ENCODE measurements at places on chromosomes 3 and 15. TPM values are rescaled to one million over a fixed set of nuclear protein-coding genes. Genes with fewer than 3 reads are reported as not detected.

DNA sequence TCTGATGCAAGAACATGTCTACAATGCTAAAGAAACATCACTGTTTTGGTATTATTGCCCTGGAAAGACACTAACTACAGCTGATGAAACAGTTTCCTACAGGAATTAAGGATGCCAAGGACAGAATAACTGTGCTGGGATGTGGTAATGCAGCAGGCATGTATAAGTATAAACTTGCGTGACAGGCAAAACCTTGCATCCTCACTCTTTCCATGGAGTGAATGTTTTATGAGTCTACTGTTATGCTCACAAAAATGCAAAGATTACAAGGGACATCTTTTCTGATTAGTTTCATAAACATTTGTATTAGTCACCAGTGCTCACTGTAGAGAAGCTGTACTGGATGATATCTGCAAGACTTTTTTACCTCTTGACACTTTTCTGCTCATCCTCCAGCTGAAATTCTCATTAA, 143.6 kb downstream of the NAALADL2 start:
- DNase-seq, result no peak

Gene MME
- total RNA-seq, result 14.6 TPM

Gene CPN2
- total RNA-seq, result not detected

Gene SLCO3A1
- total RNA-seq, result 12.1 TPM

GRCh38 chr15:31101262-31102038, at the start of gene TRPM1:
TRPM1 (minus strand) TSS chr15:31101725; CDS start chr15:31081355, 20,370 bp downstream.
- no peak for DNase-seq

DNA sequence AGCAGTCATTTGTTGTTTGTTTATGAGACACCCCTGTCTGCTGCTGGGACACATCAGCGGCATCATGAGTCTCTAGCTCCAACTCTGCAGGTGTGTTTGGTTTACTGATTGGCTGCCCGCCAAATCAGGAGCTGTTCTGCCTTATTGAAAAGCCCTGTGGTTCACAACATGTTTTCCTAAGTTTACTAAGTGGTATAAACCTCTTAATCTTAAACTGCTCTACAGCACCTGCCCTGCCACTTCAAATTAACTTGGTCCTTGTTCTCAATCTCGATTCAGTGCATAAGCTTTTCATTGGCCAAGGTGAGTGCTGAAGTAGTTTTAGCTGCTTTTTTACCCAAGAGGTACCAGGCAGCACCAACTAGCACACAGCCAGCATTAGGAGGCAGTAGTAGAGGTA, 77.8 kb upstream of the WDR72 start:
- DNase-seq, result no peak

- DNase-seq, result no peak
These were observed 177.1 kb upstream of the GALNT15 start for GRCh38 chr3:15997274-15997943.

- no peak for DNase-seq
These were observed 303.7 kb upstream of the WNT5A start for GRCh38 chr3:55790596-55791350.

Gene TRH
- not detected for total RNA-seq

DNA sequence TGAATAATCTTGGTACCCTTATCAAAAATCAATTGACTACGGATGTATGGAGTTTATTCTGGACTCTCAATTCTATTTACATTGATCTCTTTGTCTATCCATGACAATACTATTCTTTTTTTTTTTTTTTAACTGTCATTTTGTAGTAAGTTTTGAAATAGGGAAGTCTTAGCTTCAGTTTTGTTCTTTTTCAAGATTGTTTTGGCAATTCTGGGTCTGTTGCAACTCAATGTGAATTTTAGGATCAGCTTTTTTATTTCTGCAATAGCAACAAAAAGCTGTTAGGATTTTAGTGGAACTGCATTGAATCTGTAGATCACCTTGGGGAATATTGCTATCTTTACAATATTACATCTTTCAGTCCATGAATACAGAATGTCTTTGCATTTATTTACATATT, 21.4 kb downstream of the BTLA start:
- DNase-seq, result no peak

GRCh38 chr3:124812291-124813265, 74.6 kb downstream of the ITGB5 start:
- DNase-seq, result no peak

DNA sequence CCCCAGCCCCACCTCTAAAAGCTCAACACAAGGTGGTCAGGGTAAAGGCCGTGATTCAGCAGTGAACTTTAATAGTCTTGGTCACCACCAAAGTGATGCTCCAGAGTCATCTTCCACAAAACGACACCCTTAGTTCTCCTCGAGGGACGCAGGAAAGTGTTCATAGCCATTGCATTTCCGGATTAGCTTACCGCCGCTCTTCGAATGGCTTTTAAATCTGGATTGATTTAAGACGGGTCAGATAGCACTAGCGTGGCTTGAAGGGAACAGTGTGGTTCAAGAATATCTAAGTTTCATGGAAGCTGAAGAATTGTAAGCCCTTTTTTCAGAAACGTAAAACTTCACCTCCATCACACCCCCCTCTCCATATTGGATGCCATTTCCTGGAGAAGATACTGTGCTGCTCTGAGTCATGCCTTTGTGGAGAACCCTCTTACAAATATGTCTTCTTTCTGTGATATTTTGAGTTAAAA, 829 bp downstream of the RNF7 start:
- DNase-seq, result no peak

Gene SOX14
- total RNA-seq, result 0.57 TPM

GRCh38 chr3:197424266-197424665, 125.9 kb upstream of the DLG1 start:
- DNase-seq, result no peak

DNA sequence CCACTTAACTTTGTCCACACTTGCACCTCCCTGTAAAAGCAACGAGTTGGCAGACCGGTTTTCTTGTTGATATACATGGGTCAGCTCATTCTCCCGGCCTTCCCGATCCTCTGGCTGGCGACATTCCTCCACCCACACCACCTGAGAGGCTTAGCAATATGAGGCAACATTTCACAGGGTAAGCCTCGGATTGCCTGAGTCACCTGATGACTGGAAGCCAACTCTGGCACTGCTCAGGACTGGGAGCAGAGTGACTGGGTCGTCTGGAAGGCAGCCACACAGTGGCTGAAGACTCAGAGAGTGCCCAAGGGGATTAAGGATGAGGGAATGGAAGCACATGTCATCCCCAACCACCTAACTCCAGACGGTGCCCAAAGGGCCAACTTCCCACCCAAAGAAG, 9.8 kb downstream of the HOMER2 start:
- no peak for DNase-seq

DNA sequence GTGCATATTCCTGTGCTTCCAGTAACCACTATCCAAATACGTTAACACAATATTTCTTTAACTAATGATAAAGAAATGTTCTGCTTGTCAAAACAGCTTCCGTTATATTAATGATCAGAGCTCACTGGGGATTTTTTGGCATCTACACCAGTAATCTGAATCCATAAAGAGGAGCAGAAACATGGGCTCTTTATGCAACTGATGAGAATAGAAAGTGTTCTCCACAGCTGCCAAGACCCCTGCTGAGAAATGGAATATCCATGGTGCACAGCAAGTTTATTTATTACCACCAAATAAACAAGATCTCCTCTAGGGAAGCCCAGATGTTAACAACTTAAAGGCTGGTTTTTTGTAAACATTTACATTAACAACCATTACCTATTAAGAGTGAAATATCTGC, 54.5 kb downstream of the ALDH1A2 start:
- no peak for DNase-seq

Gene RETNLB
- total RNA-seq, result not detected

- DNase-seq, result no peak
These were observed 59.9 kb downstream of the HACD2 start for GRCh38 chr3:123524981-123525380.

DNA sequence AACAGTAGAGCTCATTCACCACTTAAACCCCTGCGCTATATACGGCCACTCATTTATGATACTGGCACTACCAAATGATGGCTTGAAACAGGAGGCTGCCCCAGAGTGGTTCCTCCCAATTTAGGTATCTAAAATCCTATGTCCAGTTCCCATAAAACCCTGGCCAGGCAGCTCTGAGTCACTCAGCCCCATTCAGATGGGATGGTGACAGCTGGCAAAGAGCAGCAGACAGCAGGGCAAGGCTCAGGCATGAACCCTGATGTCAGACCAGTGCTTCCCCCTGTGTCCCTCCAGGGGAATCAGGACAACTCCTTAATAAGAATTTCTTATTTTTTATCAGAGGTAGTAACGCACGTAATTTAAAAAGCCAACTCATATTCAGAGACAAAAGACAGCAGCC, 77.2 kb upstream of the RNU6-1 start:
- DNase-seq, result no peak

Gene GRAMD1C
- total RNA-seq, result 1.8 TPM

GRCh38 chr3:168859574-168859973, 763.9 kb upstream of the GOLIM4 start:
- DNase-seq, result no peak

- no peak for DNase-seq
These were observed 6.2 kb downstream of the MELTF start for GRCh38 chr3:197023241-197023997.

Gene RPL4
- total RNA-seq, result 4,137 TPM

DNA sequence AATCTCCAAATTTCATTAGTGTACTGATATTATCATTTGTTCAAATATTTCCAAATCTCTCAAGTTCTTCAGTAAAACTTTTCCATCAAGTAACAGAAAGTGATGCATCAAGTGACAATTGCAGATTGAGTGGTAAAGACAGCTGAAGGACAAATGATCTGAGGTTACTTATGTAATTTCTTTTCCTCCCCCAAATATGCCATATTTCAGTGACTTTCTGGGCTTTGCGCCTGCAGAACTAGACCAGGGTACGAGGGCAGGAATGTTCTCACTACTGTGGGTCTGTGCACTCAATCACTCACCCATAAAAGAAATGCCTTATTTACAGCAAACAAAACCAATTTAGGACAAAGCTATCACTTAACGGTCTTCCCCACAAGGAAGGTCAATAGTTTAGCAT, 4.7 kb downstream of the SUCLG2 start:
- DNase-seq, result no peak

DNA sequence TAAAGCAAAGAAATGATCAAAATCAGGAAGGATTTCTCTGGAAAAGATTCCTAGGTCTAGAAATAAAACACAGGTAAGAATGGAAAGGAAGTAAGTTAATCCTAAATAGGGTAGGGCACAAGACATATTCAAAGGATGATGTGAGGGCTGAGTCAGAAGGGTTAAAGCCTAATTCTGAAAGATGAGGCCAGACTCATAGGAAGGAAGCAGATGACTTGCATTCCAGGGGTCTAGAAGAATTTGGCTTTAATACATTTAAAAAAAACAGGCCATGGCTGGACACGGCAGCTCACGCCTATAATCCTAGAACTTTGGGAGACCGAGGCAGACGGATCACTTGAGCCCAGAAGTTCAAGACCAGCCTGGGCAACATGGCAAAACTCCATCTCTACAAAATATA, 3.2 kb downstream of the SSR3 start:
- no peak for DNase-seq

DNA sequence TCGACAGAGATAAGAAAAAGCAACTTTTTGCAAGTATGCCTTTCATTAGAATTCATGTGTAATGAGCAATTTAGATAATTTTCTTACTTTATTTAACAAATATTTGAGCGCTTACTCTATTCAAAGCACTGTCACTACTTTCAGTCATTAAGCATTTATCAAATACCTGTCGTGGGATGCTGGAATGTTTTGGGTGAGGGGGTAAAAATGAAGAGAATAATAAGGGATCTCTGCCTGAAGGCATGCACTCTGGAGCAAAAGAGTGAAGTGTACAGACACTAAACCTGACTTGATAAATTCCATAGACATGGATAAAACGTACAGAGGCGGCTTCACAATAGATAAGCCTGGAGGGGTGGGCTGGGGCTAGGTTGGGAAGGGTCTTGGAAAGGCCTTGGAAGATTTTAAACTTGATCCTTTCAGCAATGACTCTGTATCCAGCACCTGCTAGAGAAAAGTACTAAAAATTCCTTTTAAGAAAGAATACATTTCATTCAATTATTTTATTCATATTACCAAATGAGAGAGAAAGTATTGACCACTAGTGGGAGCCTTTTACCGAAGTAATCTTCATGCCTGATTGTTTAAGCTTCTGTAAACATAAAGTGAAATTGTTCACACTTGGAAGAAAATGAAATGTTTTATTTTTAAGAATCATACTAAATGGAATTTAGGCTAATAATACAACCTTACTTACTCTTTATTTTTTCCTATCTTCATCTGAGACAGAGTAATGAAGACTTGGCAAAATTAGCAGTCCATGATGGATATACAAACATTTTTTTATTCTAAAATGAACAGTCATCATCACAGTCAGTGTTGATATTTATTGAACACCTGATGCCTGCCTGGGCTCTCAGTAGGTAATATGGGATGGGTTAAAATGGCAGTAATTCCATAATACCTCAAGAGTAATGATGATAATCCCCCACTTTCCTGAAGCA, 113.2 kb downstream of the PPP2R3A start:
- no peak for DNase-seq

DNA sequence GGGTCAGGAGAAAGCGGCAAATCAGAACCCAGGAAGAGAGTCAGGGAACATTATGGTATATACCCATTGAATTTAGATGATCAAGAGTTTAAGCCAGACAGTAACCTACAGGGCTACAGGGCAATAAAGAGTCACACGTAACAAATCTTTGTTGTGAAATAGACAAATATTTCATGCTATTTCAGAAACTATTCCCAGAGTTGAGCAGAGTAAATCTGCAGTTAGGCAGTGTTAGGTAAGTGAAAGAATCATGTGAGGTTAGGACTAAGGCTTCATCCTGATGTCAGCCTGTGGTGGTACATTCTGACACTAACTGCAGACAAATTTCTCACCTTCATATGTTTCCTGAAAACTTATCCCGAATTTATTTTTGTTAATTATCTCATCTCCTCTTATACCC, 153.0 kb downstream of the UBE2E2 start:
- no peak for DNase-seq

Gene ACAD9
- total RNA-seq, result 37.6 TPM

Gene MRPL47
- 75.5 TPM for total RNA-seq

- peak; percentile 91 for DNase-seq
These were observed 165.6 kb downstream of the NSMCE3 start for GRCh38 chr15:29103824-29104565.

Gene GALNT15
- total RNA-seq, result 0.04 TPM

- no peak for DNase-seq
These were observed 26.5 kb downstream of the CCNB2 start for GRCh38 chr15:59131456-59131855.

DNA sequence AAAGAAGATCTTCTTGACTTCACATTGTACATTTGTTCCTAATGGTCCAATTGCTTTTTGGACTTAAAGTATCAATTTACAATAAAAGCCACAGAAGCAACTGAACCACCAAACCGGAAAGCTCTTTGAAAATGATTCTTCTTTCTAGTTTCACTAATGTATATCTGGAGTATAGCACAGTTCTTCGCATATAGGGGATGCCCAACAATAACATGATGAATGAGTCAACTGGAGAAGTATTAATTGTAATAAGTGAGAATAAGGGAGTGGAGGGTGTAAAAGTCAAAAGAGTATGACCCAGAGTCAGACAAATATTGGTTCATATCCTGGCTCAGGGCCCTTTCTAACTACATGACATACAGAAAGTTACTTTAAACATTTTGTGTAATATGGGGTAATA, 425.2 kb downstream of the ZBTB20 start:
- no peak for DNase-seq

Data from H9 (cell line).